ENCODE measurements at places on chromosomes 5 and 9.

- DNase-seq, result no peak
Observed at GRCh38 chr5:171649075-171649401, 136.6 kb upstream of the SMIM23 start.

GRCh38 chr9:87249029-87249428 is 248.6 kb upstream of the DAPK1 start:
- DNase-seq, result no peak

DNA sequence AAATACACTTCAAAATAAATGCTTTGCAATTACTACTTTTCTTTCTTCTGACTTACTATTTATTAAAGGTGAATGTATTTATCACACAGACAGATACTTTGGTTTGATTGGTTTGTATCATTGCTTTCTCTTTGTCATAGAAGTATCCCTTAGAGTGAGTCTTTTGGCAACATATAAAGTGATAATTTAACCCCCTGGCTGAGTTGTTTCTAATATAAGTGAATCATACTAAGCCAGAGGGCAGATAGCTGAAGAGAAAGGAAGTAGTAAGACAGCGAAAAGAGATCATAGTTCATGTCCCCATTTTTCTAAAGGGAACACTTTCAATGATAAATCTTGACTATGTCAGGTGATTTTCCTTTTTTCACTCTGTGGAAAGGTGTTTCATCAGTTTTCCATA is 38.6 kb downstream of the CAMK4 start:
- no peak for DNase-seq

DNA sequence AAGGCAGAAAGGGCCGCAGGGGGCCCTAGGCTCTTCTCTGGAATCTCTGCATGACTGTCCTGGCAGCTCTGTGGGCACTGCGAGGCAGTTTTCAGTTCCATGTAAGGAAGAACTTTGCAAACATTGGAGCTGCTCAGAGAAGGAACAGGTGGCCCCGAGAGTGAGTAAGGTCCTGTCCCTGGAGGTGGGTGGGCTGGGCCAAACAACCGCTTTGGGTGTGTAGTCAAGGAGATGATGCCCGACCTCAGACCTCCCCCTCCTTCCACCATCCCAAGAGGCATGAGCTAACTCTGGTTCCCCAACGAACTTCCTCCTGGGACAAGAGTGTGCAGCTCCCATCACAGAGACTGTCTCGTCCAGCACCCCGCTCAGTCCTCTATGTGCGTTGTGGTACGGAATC is 20.5 kb downstream of the CSF1R start:
- no peak for DNase-seq

DNA sequence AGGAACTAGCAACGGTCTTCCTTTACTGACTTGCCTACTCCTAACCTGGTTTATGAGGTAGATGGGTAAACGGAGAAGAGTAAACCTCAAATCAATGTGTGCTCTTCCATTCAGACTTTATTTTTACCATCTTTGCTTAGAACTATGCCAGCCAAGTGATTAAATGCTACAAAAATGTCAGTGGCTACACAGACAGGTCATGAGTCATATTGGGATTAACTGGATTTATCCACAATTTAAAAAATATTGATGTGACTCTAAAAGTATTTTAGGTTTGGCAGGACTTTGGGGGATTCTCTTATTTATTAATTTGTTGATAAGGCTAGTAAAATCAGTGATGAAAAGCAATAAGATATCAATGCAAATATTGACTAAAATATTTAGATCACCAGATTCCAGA is 275.0 kb downstream of the PLK2 start:
- DNase-seq, result no peak

DNA sequence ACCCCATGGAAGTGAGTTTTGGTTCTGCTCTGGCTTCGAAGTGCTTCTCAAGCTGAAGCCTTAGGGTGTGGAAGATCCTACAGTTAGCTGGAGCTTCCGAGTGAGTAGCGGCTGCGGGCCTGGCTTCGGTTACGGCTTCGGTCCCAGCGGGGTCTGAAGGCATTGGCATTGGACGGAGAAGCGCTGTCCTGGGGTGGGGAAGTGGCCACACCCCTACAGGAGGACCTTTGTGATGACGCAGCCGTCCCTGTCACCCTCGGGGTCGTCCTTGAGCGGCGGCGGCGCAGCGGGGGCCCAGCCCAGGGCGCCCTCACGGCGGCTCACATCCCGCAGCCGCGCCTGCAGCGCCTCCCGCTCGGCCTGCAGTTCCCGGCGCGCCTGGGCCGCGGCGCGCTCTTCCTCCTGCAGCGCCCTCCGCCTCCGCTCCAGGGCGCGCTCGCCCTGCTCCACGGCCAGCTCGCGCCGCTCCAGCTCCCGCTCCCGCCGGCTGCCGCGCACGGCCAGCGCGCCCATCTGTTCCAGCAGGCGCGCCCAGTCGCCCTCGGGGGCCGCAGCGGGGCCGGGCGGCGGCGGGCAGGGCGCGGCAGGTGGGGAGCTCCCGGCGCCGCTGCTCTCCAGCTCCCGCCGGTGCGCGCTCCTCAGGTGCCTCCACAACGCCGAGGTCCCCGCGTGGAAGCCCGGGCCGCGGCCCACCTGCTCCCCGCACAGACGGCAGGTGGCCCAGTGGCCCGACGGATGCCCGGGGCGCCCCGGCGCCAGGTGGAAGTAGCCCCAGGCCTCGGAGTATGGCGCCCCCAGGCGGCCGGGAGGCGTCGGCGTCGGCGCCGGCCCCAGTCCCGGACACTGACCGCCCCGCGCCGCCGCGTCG is 9.9 kb downstream of the ZBED3 start:
- DNase-seq, result peak; percentile 91

DNA sequence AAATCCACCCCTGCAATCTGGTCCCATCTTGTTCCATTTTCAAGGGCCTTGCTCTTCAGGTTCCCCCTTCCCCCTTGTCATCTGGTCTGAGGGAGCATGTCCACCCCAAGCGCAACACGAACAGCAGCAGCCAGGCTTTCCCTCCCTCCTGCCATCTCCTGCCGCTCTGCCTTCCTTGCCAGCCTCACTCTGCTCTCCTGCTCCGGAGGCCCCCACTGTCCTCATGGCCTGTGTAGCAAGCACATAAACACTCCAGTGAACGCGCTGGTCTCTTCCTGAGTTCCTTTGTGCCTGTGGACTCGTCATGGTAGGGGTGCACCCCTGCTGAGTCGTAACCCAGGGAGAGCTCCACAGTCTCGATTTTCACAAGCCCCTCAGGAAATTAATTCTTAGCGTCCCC is 29.9 kb downstream of the TENT4A start:
- no peak for DNase-seq

GRCh38 chr9:85202596-85202995 is 533.1 kb downstream of the NTRK2 start:
- DNase-seq, result no peak

DNA sequence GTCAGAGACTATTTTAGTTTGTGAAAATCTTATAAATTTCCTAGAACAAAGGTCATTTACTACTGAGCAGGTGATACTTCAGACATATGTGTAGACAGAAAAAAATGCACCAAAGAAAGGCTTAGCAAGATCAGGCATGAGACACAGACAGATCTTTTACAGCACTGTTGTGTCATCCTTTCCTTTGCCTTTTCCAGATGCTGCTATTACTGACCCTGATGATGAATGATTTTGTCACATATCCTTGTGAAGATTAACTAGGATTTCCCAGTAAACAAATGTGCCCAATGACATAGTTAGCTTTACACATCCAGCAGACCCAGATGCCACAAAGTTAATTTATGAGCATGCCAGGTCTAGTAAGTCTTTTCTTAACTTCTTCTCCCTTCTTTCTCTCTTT is 68.2 kb downstream of the DMRTA1 start:
- DNase-seq, result no peak

DNA sequence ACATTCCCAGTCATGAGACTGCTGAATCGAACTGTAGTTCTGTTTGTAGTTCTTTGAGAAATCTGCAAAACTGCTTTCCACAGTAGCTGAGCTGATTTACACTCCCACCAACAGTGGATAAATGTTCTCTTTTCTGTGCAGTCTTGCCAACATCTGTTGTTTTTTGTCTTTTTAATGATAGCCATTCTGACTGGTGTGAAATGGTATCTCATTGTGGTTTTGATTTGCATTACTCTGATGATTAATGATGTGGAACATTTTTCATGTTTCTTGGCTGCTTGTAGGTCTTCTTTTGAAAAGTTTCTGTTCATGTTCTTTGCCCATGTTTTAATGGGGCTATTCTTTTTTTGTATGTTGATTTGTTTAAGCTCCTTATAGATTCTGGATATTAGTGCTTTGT is 187.3 kb upstream of the TLE4 start:
- DNase-seq, result no peak

- DNase-seq, result no peak
Observed at GRCh38 chr5:118956727-118957126, 31.6 kb downstream of the DTWD2 start.

- no peak for DNase-seq
Observed at GRCh38 chr5:2752059-2752820, 763 bp upstream of the IRX2 start.

DNA sequence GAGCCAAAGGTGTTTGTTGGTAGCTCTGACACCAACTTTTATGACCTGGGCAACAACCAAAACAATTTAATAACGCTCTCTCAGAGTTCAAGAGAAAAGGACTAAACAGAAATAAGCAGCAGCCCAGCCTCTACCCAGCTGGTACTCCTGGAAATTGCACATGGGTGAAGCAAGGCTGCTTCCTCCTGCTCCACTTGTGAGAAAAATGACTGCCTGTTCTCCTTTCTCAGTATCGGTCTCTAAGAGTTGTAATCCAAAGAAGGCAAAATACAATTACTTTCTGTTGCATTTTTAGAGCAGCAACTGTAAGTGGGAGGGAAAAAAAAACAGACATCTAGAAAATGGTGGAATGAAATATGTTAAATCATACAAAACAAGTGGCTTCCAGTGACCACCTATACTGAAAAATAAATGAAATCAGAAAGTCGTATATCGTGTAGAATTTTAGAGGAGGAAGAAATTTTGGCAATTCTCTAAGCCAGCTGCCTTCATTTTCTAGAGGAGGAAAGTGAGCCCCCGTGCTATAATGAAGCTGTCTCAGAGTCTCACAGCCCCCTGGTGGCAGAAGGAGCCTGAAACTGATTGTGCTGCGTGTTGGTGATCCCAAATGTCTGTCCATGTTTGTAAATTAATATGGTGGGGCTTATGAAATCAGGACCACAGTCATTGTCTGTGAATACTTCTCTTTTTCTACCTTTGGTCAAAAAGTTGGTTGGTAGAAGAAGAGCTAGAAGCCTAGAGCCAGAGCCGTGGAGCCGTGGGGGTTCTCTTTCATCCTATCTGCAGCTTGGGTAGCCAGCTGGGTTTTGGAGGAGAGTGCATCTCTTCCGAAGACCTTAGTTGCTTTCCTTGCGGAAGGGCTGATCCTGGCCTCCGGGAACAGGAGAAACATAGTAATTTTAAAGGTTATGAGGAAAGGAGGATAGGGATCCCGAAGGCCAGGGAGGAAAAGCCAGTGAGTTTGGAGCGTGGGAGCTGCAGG is 139.9 kb downstream of the PIP5K1B start:
- peak; percentile 66 for DNase-seq

DNA sequence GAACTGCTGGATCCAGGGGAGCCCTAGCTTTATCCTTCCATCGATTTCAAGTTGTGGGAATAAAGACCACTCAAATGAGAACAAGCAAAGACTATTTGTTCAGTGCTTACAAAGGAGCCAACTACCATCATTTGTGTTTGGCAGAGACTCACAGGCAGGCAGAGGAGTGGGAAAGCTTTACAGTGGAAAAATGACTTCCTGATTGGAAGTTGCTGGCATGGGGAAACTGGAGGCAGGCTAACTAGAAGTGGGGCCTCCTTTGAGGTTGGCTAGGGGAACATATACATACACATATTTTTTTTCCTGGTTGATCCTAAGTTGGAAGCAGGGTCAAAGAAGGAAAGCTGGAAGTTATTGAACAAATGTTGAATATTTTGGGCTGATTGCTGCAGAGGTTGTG is 121.7 kb downstream of the ACTBL2 start:
- no peak for DNase-seq

DNA sequence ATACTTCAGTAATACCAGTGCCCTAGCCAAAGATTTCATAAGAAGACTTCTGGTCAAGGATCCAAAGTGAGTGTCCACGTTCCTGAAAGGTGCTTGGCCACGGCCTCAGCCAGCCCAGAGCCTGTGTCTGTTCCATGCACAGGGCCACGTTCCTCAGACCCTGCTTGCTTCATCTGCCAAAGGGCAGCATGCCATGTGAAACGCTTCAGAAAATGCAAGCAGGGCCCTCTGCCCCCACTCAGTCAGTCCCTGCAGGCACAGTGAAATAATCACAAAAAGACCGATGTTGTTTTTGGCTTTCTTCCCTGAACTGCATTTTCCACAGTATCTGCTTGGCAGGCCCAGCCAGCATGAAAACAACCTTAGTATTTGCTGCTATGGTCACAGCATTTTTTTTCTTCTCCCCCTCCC is 85.5 kb upstream of the CTSL start:
- DNase-seq, result no peak

DNA sequence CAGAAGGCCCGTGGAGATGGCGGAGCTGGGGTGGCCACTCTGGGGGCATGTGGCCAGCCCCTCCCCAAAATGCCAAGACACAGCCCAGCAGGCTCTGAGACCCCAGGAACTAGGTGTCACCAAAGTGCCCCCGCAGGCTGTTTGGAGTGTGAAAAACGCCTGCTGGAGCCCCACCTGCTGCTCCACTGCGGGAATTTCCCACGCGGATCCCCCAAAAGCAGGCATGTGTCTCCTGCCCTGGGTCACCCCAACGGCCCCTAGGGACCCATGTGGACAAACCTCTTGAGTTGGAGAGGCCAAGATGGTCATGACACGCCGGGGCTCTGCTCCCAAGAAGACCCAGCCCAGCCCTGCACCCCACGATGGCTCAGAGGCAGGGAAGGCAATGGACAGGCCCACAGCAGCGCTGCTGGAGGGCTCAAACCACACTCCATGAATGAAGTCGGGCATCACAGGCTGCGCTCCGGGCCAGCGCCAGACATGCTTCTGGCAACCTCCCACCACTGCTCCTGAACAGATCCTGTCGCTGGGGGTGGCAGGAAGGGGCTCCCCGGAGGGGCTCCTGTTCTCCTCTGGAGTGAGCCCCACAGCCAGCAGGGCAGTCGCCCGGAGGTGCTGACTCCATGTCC is 15.3 kb downstream of the NOTCH1 start:
- no peak for DNase-seq

DNA sequence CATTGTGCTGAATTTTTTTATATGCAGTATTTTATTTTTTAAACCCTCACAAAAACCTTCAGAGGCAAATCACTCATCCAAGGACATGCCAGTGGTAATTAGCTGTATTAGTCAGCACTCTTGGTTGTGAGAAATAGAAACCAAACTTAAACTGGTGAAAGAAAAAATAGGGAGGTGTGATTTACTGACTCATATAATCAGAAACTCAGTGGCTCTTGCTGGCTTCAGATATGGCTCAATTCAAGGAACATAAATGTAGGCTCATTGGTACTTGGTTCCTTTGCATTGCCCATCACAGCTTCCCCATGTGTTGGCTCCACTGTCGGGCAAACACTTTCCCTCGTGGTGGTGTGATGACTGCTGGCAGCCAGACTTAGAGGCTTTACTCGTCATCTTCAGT is 497.2 kb downstream of the MAT2B start:
- DNase-seq, result no peak
